Activated CD4-positive, alpha-beta memory T cell treated with anti-CD3 and anti-CD28 coated beads, Interleukin-2, amount 10 ng/mL, durations not matched to agents 7 days and 5 days (primary cell): ENCODE measurements at places on chromosomes 13 and 19.

DNA sequence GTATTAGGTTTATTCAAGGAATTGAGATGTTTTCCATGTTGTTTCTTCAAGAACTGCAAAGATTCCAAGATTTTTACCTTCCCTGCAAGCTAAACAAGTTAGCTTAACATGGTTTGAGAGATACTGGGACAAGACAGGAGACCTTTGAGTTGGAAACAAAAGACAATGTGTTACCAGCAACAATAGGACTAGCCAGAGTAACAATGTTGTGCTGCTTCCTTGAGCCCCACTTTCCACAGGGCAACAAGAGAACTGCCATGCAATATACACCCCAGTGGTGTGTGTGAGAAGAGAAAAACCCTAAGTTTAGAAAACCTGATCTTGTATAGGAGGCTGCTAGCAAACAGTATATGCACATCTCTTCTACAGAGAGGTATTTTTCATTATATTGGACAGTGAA, 264.6 kb downstream of the PCDH20 start:
- DNase-seq: no peak

DNA sequence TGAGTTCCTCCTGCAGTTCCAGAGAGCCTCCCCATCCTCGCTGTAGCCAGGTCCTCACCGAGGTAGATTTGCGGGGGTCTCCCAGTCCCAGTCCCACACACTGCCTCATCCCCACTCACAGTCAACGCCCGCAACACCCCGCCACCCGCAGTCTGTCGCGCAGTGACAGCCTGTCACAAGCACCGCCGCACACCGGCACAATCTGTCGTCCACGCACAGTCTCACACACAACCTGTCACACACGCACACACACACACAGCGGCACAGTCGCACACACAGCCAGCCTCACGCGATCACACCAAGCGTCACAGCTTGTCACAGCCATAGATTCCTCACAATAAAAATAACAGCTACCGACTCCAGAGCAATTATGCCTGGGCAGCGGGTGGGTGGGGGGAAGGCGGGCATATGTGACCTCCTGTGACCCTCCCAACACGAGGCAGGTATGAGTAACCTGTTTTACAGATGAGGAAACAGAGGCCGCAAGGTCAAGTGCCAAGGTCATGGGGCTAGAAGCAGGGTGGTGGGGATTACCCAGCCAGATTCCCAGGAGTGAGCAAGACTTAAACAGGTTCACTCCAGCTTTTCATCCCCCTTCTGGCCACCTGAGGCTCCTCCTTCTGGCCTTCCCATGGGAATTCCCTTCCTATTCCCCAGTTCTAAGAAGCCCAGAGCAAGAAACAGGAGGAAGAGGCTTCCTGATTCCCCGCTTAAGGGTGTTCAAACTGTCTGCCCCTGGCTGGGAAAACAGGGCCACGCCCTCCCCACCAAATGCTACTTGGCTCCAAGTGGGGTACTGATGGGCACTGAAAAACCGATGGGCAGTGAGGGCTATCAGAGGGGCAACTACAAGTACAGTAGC, 13.9 kb downstream of the NFIX start:
- DNase-seq: no peak

- no peak for DNase-seq
These were observed 76.2 kb downstream of the SOX1 start for GRCh38 chr13:112143046-112143752.

DNA sequence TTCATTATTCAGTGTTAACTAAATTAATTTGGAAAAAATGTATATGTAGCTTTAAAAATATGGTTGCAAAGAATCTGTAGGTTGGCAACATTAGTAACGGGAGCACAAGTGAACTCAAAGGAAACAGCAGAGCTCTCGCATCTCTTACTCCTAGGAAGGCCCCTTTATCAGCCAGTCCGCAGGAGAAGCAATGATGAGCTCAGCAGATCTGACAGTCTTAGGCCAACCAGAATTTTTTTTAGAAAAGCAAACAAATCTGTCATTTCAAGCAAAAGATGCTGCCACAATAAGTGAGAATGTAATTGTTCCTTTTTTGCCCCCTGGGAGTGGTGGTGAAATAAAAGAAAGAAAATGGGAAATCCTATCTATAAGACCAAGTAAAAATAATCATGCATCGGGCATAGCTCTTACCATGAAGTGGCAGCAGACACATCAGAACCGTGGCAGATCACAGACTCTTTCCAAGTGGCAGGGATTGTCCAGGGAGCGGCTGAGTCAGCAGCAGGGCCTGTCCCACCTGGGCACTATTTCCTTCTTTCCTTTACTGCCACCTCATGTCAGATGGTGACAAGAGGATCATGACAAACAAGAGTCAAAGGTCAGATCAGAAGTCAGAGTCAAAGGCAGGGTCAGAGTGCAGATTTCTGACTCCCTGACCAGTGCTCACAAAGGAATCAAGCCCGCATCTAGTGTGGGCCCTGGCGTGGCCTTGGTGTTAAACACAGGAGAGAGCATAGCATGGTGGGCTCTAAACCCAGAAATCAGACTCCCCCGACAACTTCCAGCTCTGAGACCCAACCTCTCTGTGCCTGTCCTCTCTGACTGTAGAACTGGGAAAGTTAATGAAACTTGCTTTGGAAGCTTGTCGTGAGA, 84.0 kb upstream of the MTIF3 start:
- no peak for DNase-seq

GRCh38 chr13:36885901-36886300, 34.1 kb downstream of the SMAD9 start:
- DNase-seq: no peak
